Activated T-helper 9 cell treated with anti-CD3 and anti-CD28 coated beads, Interleukin-2, amount 50 U/mL, for 16 hours (primary cell): ENCODE measurements at places on chromosomes 1 and 21.

- no peak for DNase-seq
Observed at GRCh38 chr1:116853680-116854402, 55.9 kb upstream of the PTGFRN start.

DNA sequence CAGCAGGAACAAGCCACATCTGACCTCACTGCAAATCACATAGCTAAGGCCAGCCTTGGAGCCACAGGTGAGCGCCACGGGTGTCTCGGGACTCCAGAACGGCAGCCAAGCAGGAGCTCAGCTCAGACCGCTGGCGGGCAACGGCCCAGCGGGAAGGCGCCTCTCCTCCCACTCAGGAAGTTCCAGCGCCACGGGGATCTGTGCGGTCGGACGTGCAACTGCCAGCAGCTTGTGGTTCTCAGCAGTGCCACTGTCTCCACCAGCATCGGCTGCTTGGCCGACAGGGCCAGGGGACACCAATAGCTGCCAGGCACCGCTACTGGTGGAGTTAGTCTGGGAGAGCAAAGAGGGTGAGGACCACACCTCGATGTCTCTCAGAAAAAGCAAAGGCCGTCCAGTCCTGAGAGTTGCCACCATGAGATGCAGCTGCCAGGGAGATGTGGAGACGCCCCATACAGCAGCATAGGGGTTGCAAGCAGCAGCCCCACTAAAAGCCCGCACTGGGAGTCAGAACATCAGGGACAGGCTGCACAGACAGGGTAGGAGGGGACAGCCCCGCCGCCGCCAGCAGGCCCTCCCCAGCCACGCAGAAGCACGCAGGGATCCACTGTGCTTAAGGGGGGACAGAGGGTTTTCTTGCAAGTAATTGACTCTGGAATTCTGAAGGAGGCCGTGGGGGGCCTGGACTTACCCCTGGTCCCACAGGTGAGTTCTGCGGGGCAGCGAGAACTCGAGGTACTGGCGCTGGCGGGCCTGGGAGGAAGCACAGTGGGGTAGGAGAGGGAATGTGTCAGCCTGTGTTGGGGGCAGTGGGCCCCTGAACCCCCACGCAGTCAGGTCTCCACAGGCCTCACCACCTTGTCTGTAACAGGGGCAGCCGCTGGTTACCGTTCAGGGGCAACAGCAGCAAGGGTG lies 83.5 kb downstream of the NPHP4 start:
- DNase-seq, result no peak

DNA sequence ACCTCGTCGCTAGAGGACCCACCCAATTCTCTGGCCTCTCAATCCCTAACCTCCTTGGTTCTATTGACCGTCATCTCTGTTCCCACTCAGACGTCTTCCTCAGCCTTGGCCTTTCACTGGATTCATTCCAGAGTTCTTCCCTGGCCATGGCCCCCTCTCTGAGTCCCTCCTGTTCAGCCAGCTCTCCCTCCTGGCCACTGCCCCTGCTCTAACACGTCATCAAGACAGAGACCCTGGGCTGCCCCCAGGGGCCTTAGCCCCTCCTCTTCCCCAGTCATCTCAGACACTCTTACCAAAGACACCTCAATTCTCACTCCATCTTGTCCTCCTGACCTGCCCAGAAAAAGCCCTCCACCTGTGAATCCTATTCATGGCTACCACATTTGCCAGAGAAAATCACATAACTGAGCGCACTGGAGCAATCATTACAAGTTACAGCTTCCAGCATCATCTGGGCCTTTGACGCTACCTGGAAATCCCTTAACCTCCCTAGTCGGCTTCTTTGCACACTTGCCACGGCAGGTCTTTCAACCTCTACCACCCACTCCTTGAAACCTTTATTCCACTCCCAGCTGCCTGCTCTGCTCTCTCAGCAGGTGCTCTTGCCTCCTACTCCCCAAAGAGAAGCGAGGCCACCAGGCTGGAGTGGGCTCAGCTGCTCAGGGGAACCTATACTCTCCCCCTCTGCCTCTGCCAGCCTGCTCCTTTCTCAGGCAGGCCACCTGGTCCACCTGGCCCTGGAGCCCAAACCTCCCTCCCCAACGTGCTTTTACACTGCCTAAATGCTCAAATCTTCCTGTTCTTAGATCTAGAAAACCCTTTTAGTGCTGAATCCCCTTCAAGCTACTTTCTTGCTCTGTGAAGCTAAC lies 14.0 kb downstream of the DCST2 start:
- no peak for DNase-seq

- DNase-seq, result no peak
Observed at GRCh38 chr1:37056325-37056724, 22.0 kb upstream of the GRIK3 start.

DNA sequence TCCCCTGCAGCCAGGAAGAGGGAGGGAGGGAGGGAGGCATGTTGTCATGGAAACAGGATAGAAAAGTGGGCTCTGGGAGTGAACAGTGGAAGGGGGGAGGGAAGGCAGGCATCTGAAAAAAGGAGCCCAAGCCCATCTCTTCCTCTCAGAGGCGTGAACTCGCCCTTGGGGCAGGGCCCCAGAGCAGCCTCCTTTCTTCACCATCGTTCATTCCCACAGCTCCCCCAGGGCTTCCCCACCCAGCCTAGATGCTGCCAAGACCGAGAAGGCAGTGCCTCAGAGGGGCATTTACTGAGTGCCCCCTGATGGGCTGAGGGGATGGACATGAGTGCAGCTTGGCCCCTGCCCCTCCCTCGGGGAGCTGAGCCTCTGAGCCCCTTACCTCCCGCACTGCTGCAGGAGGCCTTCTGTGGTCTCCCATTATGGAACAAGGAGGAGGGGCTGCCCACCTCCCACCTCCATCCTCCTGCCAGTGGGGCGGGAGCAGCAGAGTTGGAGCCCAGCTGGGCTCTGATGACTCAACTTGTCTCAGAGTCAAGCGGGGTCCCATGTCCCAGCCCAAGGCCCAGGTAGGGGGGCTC lies 39.1 kb upstream of the KIF21B start:
- no peak for DNase-seq
